Foreskin keratinocyte (primary cell): ENCODE measurements at places on chromosomes 3 and 15. TPM values are rescaled to one million over a fixed set of nuclear protein-coding genes. Genes with fewer than 3 reads are reported as not detected.
A peak's percentile ranks its signal among the peaks of the same experiment; 100 is the strongest.

DNA sequence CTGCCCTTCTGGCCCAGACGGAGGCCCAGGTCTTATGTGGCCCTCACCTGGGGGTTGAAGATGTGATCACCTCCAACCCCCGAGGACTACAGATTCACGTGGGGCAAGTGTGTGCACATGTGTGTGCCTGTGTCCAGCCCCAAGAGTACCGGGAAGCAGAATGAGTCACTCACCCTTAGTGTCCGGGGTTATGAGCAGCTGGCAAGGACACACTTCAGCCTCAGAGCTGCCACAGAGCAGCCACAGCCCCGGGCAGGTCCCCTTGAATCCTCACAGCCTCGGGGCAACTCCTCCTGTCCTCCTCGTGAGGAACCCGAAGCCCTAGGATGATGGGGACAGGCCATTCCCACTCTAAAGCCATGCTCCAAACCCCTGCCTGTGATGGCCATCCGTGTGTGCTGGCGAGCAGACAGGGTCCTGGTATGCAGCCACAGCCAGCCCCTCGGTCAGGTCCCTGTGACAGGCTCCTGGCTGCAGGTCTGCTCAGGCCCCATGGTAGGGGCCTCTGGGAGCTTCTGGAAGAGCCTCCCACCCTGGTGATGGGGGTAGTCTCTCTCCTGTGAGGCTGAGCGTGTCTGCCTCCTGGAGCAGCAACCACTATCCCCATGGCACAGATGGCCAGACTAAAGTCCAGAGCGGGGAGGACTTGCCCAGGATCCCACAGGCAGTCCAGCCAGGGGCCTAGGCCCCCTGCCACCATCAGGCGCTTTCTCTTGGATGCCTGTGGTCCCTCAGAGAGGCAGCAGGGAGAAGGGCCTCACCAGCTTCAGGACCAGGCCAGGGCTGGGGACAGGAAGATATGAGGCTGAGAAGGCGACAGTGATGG is 852 bp downstream of the STAB1 start:
- no peak for DNase-seq

DNA sequence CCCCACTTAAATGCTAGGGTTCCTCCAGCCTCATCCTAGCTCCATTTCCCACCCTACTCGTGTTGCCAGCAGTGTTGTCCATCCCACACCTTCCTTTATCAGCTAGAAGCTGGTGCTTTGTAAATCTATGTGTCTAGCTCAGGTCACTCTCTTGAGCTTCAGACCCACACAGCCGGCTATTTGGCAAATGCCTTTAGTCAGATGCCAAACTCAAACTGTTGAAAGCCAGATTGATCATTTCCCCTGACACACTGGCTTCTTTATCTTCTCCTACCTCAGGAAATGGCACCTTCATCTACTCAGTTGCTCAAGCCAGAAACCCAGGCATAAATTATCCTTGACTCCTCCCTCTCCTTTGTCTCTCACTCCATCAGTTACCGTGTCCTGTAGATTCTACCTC is 61.5 kb upstream of the TPM1 start:
- no peak for DNase-seq

GRCh38 chr15:95884276-95884675 is 446.2 kb upstream of the NR2F2 start:
- no peak for DNase-seq

DNA sequence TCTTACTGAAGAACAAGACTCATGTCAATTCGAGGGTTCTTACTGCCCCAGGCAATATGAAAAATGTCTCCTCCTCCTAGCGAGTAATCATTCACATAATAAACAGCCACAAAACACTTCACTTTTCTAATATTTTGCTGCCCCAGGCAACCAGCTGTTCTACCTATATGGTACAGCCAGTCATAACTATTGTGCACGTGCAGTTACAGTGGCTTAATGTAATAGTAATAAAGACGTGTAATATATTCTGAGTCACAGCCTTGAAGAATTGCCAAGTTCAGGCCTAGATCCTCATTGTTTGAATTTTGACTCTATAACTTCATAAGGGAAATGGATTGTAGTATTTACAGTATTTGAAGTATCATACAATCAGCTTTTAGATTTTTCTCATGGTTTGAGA is 1250.0 kb upstream of the GBE1 start:
- DNase-seq, result peak; percentile 81

Gene LMOD3
- not detected in 2 replicates for total RNA-seq

DNA sequence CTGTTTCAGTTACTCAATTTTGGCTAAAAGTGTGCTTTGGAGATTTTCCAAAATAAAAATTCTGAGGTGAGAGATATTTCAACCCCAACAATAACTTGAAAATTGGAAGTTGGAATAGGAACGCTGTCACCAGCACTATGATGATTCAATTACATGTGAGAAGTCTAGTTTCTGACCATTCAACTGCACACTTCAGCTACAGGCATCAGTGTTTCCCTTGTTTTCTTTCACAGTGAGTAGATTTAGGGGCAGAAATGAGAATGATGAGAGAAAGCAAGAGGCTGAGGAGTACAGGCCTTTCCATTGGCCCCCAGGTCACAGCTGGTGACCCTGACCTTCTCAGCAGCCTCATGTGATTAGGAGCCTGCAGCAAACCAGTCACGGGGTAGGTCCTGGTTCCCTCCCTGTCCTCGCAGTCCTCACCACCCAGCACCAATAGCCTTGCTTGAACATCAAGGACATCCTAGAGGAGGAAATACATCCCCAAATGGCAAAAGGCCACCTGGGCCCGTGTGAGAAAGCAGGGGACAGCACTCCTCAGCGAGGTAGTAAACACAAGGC is 10.0 kb upstream of the FILIP1L start:
- DNase-seq, result no peak

GRCh38 chr3:128278761-128279600 is 125.7 kb downstream of the EEFSEC start:
- DNase-seq, result no peak

- DNase-seq, result no peak
Observed at GRCh38 chr15:89812011-89812846, 2.4 kb downstream of the ANPEP start.

Gene RTP1
- total RNA-seq, result not detected in 2 replicates

Gene GOLGA6L9
- 2.5 and 3.8 TPM in 2 replicates for total RNA-seq

- DNase-seq, result no peak
Observed at GRCh38 chr3:94311651-94312050, 248.8 kb downstream of the NSUN3 start.

DNA sequence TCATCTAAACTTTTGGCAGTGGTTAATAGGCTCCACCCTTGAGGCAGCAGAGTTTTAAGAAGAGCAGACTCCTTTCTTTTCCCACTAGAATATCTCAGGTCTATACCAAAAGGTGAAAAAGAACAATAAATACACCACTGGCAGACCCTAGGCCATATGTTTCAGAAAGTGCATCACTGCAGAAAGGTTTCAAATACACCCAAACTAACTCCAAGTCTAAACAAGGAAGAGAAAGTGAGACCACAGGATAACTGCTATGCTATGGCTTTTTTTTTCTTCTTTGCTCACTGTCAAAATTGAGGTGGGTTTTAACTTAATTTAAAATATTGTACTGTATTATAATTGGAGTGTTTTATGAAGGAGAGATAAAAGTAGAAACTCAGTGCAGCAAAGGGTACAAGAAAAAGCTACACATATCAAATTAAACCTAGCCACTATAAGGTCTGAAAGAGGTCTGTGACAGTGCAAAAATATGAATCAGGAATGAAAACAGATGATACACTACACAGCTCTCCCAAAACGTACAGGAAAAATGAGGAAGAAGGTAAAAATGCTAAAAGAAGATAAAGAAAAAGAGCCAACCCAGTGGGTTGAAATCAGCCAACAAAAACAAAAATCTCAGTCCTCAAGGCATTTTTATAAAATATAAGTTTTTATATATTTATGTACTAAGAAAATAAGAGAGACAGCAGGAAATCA is 8.4 kb downstream of the SNX4 start:
- DNase-seq, result no peak

- DNase-seq, result no peak
Observed at GRCh38 chr15:74584779-74585178, 30.9 kb upstream of the CLK3 start.
